ENCODE measurements at places on chromosomes 3 and 15.

- no peak for DNase-seq
Observed at GRCh38 chr3:180306691-180307090, 270.0 kb upstream of the PEX5L start.

GRCh38 chr3:23913873-23914743 lies 2.7 kb downstream of the NKIRAS1 start:
- DNase-seq: no peak

DNA sequence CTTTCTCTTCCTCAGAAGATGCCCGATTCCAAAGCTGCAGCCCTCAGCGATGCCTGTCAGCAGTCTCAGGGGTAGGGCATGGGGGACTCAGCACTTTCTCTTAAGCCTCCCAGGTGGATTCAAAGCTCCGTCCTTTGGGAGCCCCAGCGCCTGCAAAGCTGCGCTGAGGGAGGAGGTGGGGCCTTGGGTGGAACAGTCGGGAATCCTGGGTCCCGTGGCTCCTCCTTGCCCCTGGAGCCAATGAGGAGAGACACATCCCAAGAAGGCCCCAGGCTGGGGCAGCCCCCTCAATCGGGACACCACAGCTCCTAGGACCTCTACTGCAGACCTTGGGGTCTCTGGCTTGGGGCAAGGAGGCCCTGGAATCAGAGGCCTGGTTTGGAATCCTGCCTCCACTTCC lies 227.5 kb upstream of the IGF1R start:
- DNase-seq: no peak

DNA sequence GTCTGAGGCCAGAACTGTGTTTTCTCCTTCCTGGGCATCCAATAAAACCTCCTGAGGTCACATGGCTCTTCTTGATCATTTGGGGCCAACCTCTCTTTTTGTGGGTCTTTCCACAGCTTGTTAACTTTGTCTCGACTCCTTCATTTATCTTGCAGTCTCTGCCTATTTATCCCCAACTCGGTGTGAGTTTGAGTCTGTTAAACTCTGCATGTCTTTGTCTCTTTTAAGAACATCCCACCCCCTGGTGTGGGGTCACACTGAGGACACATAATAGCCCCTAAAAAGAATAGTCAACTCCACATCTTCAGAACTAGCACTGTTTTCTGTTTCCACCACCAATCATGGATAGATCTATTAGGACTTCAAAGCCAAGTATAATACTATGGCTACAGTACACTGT lies 187.2 kb downstream of the TLE3 start:
- DNase-seq: no peak

DNA sequence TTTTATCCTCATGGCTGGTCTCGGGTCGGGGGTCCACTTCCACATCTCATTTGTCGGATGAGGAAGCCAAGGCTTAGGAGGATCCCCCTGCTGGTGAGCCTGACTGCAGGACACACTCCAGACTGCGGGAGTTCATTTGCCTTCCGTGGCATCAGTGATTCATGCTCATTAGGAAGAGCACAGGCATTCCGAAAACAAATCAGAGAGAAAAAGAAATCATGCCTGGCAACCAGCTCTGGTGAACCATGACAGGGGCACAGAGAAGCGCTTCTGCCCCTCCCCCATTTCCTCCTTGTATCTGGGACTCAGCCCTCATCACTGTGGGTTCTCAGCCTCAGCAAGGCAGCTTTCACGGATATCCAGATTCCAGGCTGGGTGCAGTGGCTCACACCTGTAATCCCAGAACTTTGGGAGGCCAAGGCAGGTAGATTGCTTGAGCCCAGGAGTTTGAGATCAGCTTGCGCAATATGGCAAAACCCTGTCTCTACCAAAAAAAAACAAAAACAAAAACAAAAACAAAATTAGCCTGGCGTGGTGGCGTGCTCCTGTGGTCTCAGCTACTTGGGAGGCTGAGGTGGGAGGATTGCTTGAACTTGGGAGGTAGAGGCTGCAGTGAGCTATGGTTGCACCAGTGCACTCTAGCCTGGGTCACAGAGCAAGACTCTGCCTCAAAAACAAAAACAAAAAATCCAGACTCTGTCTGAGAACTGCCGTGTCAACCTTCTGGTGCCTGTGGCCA lies 28.4 kb downstream of the IRAK2 start:
- DNase-seq: peak; percentile 54

GRCh38 chr3:46950650-46951241 lies 25.8 kb downstream of the CCDC12 start:
- no peak for DNase-seq

DNA sequence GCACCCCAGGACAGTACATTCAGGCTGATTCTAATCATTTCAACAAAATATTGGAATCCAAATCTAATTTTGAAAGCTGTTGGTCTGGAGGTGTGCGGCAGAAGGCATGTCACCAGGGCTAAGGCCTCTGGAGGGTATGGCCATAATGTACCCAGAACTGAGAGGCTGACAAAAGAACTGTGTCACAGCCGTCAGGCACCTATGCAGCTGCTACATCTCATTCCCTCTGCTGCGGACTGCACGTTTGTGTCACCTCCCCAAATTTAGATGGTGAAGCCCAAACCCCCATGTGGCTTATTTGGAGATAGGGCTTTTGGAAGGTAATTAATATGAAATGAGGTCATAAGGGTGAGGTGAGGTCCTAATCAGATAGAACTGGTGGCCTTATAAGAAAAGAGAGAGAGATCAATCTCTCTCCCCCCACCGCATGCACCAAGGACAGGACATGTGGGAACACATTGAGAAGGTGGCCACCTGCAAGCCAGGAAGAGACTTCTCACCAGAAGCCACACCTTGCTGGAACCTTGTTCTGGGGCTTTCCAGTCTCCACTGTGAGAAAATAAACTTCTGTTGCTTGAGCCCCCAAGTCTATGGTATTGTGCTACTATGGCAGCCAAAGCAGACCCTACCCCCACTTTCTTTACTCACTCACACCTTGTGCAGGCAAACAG lies 22.8 kb downstream of the ADPGK start:
- no peak for DNase-seq

GRCh38 chr3:125200731-125201139 lies 11.8 kb downstream of the SLC12A8 start:
- no peak for DNase-seq

DNA sequence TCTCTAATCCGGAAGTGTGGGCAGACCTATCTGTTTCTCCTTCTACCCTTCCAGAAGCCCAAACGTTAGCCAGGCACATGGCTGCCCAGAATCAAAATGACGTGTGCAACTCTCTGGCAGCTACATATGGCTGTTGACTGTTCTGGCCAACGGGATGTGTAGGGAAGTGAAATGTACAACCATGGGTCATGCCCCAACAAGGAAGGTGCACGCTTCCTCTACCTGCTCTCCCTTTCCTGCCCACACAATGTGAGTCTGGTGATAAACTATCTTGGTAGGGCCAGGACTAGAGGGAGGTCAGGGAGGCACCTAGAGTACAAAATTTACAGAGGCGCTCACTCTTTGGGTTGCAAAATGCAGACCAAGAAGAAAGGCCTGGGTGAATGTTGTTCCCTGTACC lies 495.9 kb upstream of the PROK2 start:
- no peak for DNase-seq

GRCh38 chr3:186638259-186638658 lies 1.9 kb upstream of the FETUB start:
- no peak for DNase-seq

DNA sequence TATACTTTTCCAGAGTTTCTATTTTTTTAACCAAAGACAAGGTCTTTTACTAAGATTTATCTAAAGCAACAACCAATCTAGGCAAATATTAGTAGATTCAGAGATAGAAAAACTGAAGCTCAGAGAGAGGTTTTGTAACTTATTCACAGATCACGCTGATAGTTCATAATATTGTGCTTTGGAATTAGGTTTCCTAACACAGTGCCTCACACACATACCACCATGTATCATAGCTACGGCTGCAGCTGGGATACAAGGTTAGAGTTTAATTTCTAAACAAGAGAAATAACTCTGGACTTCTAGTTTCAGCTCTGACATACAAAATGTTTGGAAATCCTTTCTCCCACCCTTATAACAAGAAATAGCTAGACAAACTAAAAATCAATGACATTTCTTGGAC lies 565.7 kb downstream of the PYDC2 start:
- no peak for DNase-seq

GRCh38 chr15:57921371-57921770 lies 144.1 kb downstream of the ALDH1A2 start:
- no peak for DNase-seq

- no peak for DNase-seq
Observed at GRCh38 chr3:155876037-155876436, 5.6 kb downstream of the GMPS start.

DNA sequence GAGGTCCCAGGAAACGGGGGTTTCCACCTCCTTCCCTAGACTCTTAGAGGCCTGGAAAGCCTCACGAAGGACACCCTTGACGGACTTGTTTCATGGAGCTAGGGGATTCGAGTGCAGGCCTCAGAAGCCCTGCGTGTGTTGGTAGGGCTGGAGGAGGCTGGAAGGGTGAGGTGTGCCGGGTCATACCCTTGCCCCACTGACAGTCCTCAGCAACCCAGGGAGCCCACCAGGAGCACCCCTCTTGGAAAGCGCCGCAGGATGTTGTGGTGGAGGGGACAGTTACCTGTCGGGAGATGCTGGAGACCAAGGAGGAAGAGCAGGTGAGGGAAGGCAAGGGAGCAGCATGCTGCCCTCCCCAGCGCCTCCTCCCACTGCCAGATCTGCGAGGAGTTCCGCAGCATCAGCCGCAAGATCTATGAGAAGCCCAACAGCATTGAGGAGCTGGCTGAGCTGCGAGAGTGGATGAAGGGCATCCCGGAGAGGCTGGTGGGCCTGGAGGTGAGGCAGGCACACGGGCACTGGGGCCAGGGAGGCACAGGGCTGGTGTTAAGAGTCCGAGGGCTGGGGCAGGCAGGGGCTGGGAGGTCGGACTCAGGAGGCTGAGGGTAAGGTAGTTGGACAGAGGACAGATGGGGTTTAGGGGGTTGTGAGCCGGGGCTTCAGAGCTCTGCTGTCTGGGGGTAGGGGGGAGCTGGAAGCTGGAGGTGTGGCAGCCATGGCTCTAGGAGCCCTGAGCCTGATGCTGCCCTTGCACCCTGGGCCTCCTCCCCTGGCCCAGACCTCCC lies 33.7 kb downstream of the DNAH1 start:
- DNase-seq: no peak

GRCh38 chr15:61003437-61004218 lies 225.5 kb downstream of the RORA start:
- DNase-seq: no peak

- no peak for DNase-seq
Observed at GRCh38 chr3:100108464-100109079, 5.7 kb downstream of the FILIP1L start.

GRCh38 chr3:119338754-119339153 lies 44.6 kb downstream of the ARHGAP31 start:
- DNase-seq: no peak

GRCh38 chr3:42836150-42837123 lies 27.2 kb downstream of the ACKR2 start:
- no peak for DNase-seq

DNA sequence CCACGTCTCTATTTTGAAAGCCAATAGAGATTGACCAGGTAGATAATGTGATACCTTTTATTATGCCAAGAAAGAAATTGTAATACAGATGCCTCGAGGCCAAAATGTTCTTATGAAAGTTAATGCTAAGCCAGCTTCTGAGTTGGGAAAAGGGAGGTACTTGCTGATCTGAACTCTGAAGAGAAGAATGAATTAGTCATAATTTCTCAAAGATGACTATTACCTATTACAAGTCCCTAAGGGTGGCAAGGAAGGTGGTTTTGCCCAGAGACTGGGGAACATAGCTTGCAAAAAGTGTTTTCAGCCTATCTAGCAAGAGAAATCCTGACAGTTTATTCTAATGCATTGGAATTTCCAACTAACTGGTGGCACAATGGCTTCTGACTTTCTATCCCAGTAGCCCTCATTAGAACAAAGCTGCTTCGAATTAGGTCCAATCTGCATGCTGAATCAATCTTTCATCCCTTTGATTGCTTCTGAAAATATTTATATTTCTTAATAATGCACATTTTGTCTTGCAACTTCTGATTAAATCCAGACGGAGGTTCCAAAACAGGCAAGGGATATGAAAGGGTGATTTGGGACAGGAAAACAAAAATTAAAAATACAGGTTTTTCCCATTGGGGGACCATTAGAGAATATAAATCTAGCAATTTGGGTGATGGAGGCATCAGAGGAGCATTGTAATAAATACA lies 17.7 kb upstream of the NR2F2 start:
- no peak for DNase-seq

DNA sequence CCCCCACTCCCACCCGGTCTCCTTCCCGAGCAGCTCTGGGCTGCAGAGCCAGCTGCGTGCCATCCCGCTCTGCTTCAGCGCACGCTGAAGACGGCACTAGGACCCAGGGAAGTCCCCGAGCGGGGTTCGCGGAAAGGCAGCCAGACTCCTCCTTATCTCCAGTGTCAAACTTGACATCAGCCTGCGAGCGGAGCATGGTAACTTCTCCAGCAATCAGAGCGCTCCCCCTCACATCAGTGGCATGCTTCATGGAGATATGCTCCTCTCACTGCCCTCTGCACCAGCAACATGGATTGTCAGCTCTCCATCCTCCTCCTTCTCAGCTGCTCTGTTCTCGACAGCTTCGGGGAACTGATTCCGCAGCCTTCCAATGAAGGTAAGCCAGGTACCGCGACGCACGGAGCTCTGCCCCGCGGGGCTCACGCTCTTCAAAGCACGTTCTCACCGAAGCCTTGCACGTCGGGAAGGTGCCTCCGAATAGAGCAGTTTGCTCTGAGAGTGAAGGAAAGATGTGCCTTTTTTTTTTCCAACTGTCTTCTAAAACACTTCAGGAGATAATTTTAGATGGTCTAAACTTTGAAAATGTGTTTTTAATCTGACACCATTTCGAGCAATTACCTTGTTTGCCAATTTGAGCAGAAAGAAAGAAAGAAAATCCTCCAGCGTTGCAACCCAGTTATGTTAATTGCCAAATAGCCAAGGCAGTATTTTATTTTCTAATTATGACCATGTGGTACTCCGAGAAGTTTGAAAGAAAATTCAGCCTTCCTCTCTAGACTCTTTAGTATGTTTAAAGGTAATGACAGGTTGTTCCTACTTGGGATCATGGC lies at the start of gene EPHA3:
Gene EPHA3, plus strand, starts transcription at position 161 of the 830 bp plus-strand sequence. Its CDS starts 128 bp downstream, at position 289.
- DNase-seq: no peak

GRCh38 chr3:17494117-17494809 lies 248.2 kb downstream of the TBC1D5 start:
- no peak for DNase-seq

DNA sequence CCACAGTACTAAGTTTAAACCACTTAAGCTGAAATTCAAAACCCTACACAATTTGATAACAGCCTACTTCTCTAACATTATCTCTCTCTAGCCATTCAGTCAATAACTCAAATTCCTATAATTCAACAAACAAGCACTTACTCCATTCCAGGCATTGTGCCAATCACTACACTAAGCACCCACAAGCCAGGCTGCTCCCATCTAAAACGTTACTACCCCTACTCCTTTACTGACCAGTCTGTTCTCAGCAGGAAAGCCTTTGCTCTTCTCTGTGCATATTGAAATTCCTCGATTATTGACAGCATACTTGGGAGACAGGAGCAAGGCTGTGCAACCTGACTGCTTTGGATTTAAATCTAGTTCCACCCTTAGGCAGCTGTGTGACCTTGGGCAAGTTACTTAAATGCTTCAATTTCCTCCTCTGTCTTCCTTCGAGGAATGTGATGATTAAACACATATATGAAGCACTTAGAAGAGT lies 177.2 kb upstream of the THBS1 start:
- DNase-seq: no peak

Data from CD8-positive, alpha-beta memory T cell (primary cell).